ENCODE measurements at places on chromosomes 16 and 17. TPM values are rescaled to one million over a fixed set of nuclear protein-coding genes. Genes with fewer than 3 reads are reported as not detected.

GRCh38 chr16:9425236-9425635 lies 333.8 kb downstream of the HAPSTR1 start:
- DNase-seq: no peak

DNA sequence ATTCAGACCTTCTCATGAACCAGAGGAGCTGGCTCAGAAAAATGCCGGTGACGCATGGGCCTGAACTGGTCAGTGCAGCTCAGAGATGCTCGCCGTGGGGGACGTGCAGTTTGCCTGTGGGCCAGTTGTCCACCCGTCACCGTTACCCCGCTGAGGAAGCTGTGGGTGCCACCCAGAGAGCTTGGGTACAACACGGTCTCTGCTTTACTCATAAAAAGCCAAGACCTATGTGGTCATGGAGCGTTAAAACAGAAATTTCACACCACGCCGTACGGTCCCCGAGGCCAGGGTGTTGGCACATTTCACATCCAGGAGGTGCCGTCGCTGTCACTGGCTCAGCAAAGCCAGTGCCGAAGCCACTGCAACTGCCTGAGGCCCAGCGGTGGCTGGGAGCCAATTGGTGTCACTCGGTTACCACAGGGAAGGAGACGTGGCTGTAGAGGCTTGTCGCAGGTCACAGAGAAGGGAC lies 120.9 kb downstream of the METRNL start:
- no peak for DNase-seq

GRCh38 chr16:54177862-54178477 lies 108.6 kb downstream of the IRX3 start:
- no peak for DNase-seq

DNA sequence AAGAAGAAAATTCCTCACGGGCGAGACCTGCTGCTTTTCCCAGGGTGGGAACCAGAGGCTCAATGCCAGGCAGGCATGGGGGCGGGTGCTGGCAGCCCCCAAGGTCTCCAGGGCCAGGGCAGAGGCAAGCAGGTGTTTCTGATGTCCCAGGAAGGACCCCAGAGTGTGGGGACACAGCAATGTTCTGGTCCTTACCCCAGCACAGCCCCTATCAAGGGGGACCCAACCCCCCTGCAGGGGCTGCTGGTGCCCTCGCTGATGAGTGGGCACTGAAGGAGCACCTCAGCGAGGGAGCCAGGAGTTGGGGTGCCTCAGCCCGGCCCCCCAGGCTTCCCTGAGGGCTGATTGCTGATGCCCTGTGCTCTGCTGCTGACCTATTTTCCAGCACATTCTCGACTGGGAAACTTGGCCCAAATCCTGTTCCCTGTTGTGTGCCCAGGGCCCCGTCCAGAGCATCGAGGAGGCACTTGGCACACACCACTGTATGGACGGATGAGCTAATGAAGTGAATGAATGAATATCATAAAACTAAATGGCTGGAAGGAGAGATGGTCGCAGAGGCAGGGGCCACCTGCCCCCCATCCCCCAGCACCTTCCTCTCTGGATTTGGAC lies 2.8 kb downstream of the DBNDD1 start:
- DNase-seq: no peak

- DNase-seq: no peak
These were observed 1.1 kb downstream of the CHTF8 start for GRCh38 chr16:69131167-69131838.

USP10 gene
- 85.8 TPM for total RNA-seq

CD300C gene
- 0.06 TPM for total RNA-seq

MYH3 gene
- under 0.01 TPM for total RNA-seq
